ENCODE measurements at places on chromosomes 5 and 9.

- DNase-seq = no peak
Measured at GRCh38 chr5:142783601-142784341, 13.6 kb downstream of the ARHGAP26 start.

GRCh38 chr5:41507501-41507900 is 2.9 kb downstream of the PLCXD3 start:
- no peak for DNase-seq

DNA sequence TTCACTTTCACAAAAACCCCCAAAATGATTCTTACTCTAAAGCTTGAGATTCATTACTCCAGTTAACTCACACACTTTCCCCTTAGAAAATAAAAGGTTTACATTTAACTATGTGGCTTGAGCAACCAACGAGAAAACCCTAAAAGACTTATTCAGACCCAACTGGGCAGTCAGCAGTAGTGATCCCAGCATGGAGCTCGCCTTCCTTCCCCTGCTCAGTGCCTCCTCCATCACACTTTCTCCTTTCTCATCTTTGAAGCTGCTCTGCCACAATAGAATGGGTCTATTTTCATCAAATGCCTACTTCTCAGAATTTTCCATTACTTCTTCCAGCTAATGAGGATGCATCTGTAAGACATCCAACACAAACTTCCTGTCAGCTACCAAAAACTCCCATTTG is 29.1 kb downstream of the RORB start:
- DNase-seq = no peak

DNA sequence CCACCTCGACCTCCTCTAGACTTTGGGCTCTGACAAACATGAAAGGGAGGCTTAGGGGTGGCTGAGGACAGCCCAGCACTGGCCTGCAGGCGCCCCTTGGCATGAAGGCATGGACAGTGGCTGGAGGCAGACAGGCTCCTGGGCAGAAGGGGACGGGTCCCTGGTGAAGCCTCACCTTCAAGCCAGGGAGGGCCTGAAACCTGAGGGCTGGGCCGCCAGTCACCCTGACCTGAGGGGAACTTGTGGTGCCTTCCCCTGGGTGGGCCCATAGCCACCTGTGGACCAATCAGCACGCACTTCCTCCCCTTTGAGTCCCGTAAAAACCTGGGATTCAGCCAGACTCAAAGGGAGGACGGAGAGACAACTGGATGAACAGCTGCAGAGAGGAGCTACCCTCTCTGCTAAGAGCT is 90.4 kb upstream of the PUM3 start:
- DNase-seq = no peak

GRCh38 chr9:11821306-11821975 is 871.7 kb upstream of the TYRP1 start:
- DNase-seq = no peak

- peak; percentile 54 for DNase-seq
Measured at GRCh38 chr5:124746916-124747790, 714 bp upstream of the ZNF608 start.

DNA sequence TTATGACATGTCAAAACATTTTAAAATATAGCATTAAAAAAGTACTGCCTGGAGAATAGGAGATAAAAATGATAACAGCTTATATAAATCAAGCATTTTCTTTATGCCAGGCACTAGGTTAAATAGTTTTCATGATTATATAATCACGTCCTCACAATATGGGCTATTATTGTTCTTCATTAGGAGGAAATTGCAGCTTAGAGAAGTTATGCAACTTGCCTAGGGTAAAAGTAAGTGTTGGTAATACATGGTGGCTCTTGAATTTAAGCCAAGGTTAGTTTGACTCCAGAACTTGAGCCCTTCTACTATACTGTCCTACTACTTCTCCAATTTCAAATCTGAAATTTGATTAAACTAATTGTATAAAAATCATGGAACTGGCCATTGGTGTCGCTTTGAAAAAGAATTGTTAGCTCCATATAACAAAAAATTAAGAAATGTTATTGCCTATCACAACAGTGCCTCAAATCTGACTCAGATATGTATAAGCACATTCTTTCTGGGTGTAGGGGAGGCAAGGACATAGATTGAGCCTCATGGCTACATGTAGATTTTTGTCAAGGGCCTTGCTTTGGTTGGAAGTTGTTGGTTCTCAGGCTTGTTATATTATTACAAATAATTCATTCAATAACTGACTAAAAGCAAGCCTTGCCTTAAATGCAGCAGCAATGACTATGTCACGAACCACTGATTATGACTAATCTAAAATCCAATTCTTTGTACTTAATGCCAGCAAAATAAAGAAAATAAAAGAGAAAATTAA is 223.5 kb upstream of the DAB2 start:
- DNase-seq = no peak

DNA sequence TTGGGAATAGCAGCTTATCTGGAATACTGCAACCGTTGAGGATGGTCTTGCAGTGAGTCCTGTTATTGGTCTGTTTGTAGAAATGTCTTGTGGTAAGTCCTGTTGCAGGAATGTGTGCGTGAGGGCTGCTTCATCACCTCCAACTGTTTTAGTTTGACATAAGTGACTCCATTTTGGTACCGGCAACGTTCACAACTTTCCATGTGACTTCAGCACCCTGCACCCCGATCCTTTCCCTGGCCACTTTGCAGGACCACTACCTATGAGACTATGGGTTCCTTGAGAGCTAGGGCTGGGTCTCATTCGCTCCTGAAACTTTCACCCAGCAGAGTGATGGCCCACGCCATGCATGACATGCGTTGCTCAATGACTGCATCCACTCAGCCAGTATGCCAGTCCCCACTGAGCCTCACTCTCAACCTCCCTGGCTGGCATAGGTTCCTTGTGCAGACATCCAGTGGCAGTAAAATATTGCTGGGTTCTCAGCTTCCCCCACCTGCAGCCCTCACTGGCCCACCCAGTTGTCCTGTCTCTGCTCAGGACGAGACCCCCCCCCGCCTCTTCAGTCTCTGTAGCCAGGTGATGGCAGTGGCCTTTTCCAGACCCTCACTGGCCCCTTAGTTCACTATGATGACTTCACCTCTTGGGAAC is 8.0 kb downstream of the SURF6 start:
- no peak for DNase-seq

DNA sequence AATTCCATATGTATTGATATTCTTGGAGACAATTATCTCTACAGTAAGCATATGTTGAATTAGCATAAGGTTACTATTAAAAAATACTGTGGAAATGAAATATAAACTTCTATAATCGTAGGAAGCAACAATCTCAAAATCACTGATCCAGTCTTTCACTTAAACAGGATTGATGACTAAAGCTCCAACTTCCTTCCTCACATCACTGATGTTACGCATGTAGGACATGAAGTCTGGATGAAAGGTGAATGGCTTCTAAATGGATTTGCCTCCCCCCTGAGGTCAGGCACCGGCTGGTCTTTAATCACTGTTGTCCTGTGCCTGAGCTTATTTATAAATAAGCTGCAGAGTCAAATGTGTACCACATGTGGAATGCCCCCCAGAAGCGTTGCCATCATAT is 157.1 kb upstream of the NFIB start:
- no peak for DNase-seq
